Stimulated activated CD8-positive, alpha-beta memory T cell treated with anti-CD3 and anti-CD28 coated beads, Interleukin-4, amount 100 ng/mL, for 1 hour (primary cell): ENCODE measurements at places on chromosomes 4 and X.

GRCh38 chr4:188106454-188106853 lies 2.9 kb downstream of the TRIML2 start:
- no peak for DNase-seq

GRCh38 chrX:53456254-53456653 lies 22.1 kb upstream of the HSD17B10 start:
- DNase-seq: no peak

DNA sequence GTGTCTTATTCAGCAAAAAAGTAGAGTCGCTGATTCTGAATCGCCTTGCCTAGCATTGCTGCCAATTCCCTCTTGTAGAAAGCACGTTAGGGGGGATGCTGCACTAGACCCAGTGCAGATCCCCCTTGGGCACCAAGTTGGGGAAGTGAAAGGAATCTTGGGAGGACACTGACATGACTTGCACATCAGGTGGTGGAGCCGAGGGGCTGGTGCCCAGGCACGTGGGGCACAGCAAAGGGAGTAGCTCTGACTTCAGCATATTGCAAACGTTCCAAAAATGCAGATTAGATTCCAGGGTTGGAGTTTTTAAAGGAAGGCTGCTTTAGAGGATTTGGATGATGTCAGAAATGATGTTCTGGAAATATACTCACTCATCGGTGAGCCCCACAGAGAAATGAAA lies 47.4 kb upstream of the GPM6B start:
- no peak for DNase-seq

GRCh38 chr4:126137782-126138170 lies 823.0 kb downstream of the FAT4 start:
- no peak for DNase-seq

GRCh38 chr4:89296896-89297295 lies 10.7 kb downstream of the GPRIN3 start:
- DNase-seq: no peak

DNA sequence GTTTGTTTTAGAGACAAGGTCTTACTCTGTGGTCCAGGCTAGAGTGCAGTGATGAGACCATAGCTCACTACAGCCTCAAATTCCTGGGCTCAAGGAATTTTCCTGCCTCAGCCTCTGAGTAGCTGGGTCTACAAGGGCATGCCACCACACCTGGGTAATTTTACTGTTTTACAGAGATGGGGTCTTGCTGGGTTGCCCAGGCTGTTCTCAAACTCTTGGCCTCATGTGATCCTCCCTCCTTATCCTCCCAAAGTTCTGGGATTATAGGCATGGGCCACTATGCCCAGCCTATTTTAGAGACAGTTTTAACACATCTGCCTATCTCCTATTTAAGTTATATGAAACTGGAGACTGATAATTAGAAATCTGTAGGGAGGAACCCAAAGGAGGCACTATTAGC lies 53.8 kb downstream of the SPRY1 start:
- no peak for DNase-seq
